ENCODE measurements at places on chromosomes 3 and 15. TPM values are rescaled to one million over a fixed set of nuclear protein-coding genes. Genes with fewer than 3 reads are reported as not detected.

DNA sequence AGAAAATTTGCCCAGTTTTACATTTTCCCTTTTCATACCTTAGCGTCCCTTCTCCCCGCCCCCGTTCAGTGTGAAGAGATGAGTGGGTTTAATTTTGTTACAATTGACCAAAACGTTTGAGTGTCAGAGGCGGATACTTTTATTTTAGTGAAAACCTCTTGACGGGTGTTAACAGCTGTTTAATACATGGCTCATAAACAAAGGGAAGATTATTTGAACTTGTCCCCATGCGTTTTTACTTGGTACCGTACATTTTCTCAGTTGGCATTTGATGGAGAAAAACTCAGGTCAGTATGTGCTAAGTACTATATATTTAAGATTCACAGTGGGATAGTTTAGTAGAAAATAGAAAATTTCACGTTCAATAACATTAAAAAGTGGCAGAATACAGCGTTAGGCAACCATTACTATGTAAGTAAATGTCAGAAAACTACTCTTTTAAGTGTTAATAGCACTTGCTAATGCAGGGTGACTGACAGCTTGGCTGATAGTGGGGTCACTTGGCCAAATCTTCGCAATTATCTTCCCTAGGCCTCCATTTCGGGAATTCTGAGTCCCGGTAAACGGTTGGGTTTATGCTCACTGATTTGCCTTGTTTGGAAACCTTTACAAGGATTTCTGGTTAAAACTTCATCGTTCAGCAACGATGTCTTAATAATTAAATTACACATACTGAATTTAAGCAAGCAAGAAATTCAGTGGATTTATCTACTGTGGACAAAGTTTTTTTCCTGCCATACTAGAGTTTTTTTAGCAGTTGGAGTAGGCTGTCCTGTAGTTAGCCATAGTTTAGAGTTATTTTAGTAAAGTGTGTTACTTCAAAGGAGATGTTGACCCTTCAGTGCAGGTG is 4.8 kb downstream of the CHD2 start:
- H3K36me3 ChIP-seq, result no peaks in the 10 kb centered on the region
- H3K27ac ChIP-seq, result no peak overlapping the region
- H3K4me3 ChIP-seq, result peak overlapping the region; percentile 33
- DNase-seq, result no peak
- no peaks in the 10 kb centered on the region for H3K4me1 ChIP-seq

The SLC35G2 gene
- 2.4 TPM for polyA plus RNA-seq

The MITF gene
- 0.46 TPM for polyA plus RNA-seq

- H3K36me3 ChIP-seq, result no peaks in the 10 kb centered on the region
- DNase-seq, result no peak
- no peaks in the 10 kb centered on the region for H3K27me3 ChIP-seq
- H3K4me1 ChIP-seq, result peaks cover 2% of the 10 kb centered on the region
- H3K4me3 ChIP-seq, result no peak overlapping the region
- H3K27ac ChIP-seq, result no peak overlapping the region
Measured at GRCh38 chr15:72599855-72600464, 54.5 kb upstream of the GOLGA6B start.

- no peaks in the 10 kb centered on the region for H3K27me3 ChIP-seq
- no peak overlapping the region for H3K27ac ChIP-seq
- DNase-seq, result no peak
- no peaks in the 10 kb centered on the region for H3K36me3 ChIP-seq
- no peaks in the 10 kb centered on the region for H3K4me1 ChIP-seq
- H3K4me3 ChIP-seq, result no peak overlapping the region
Measured at GRCh38 chr15:47013446-47013845, 703.9 kb upstream of the SEMA6D start.

The SSUH2 gene
- polyA plus RNA-seq, result 0.62 TPM

The SERPINI2 gene
- polyA plus RNA-seq, result not detected

The CPNE9 gene
- 6.0 TPM for polyA plus RNA-seq

- DNase-seq, result no peak
- no peak overlapping the region for H3K4me3 ChIP-seq
- H3K27ac ChIP-seq, result no peak overlapping the region
- 0 out of 2 replicates have a peak, but pooled peaks cover 2% of the 10 kb centered on the region for H3K4me1 ChIP-seq
Measured at GRCh38 chr3:112685956-112686799, 45.2 kb upstream of the CCDC80 start.

The RETNLB gene
- not detected for polyA plus RNA-seq

The SH2D7 gene
- polyA plus RNA-seq, result not detected

GRCh38 chr3:16928386-16929132 is 43.8 kb downstream of the PLCL2 start:
- no peak overlapping the region for H3K4me3 ChIP-seq
- no peaks in the 10 kb centered on the region for H3K27me3 ChIP-seq
- no peaks in the 10 kb centered on the region for H3K4me1 ChIP-seq

Data from H1 (cell line).